ENCODE measurements at places on chromosomes 3 and 15. TPM values are rescaled to one million over a fixed set of nuclear protein-coding genes. Genes with fewer than 3 reads are reported as not detected.
A peak's percentile ranks its signal among the peaks of the same experiment; 100 is the strongest.

GRM7 gene
- polyA plus RNA-seq, result not detected

GRCh38 chr15:83380682-83381081, 66.5 kb upstream of the SH3GL3 start:
- peak; percentile 73 for DNase-seq
- peaks cover 11% of the 10 kb centered on the region for H3K4me1 ChIP-seq
- H3K4me3 ChIP-seq, result no peak overlapping the region

GRCh38 chr15:52805351-52806283, 15.5 kb upstream of the ONECUT1 start:
- peak overlapping the region; percentile 45 for H3K4me3 ChIP-seq
- peaks cover 84% of the 10 kb centered on the region for H3K27me3 ChIP-seq
- no peaks in the 10 kb centered on the region for H3K36me3 ChIP-seq
- H3K27ac ChIP-seq, result no peak overlapping the region
- no peak for DNase-seq
- H3K4me1 ChIP-seq, result peaks cover 30% of the 10 kb centered on the region

DNA sequence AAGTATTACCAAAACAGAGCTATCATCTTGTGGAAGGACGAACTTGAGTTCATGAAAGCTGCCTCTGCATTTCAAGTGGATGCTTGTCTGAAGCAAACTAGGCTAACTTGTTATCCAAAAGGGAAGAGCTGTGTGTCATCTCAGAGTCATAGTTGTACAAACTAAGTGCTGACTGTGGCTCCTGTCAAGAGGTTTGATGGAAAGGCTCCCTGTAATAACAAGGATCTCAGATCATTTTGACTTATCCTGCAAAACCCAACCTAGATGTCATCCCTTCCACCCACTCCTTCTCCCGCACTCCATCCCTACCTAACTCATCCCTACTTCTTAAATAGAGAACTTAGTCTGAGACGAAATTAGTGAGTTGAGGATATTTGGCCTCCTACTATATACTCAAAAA, 110.8 kb downstream of the NR2E3 start:
- no peak overlapping the region for H3K4me3 ChIP-seq
- no peaks in the 10 kb centered on the region for H3K36me3 ChIP-seq
- H3K4me1 ChIP-seq, result no peaks in the 10 kb centered on the region
- H3K27ac ChIP-seq, result no peak overlapping the region
- no peaks in the 10 kb centered on the region for H3K27me3 ChIP-seq

DNA sequence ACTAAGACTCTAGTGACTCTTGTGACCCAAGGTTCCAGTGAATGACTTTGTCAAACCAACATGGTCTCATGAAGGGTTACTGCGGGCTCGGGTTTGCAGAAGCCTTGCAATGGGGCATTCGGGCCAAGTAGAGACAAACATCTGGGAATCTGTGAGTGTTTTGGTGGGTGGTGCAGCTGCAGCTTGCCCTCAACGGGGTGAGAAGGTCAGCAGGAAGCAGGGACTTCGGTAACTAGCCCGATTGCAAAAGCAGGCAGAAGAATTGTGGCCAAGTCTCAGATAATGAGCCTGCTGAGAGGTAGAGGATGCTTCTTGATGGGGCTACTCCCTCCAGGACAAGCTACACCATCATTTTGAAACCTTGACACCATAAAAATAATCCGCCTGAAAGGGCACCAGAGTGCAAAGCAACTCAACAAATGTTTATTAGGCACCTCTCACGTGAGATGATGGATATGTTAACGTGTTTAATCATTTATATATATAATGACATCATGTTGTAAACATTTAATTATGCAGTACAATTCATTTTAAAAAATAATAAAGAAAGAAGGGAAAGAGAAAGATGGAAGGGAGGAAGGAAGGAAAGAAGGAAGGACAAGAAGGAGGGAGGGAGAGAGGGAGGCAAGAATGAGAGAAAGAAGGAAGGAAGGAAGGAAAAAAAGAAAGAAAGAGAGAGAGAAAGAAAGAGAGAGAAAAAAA, 263.9 kb upstream of the IGF1R start:
- H3K4me3 ChIP-seq, result no peak overlapping the region
- H3K4me1 ChIP-seq, result no peaks in the 10 kb centered on the region
- DNase-seq, result no peak
- H3K36me3 ChIP-seq, result no peaks in the 10 kb centered on the region
- H3K27me3 ChIP-seq, result no peaks in the 10 kb centered on the region
- H3K27ac ChIP-seq, result no peak overlapping the region

DNA sequence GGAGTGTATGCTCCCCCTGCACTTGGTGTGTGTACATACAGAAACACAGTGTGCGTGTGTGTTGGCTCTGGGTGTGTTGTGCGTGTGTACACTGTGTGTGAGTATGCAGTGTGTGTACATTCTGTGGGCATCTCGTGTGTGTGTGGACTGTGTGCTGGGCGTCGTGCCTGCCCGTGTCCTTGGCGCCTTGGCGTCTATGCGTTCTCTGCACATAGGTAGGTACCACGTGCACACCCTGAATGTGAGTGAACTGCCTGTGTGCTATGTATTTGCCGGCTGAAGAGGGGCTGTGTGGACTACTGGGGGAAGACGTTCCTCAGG, 481 bp upstream of the ECE2 start:
- peaks cover 56% of the 10 kb centered on the region for H3K27me3 ChIP-seq
- no peak for DNase-seq
- peaks cover 7% of the 10 kb centered on the region for H3K4me1 ChIP-seq

ZNF385D gene
- polyA plus RNA-seq, result 0.38 TPM

- no peak overlapping the region for H3K27ac ChIP-seq
- no peaks in the 10 kb centered on the region for H3K4me1 ChIP-seq
- H3K4me3 ChIP-seq, result no peak overlapping the region
- DNase-seq, result no peak
- H3K27me3 ChIP-seq, result no peaks in the 10 kb centered on the region
- no peaks in the 10 kb centered on the region for H3K36me3 ChIP-seq
Observed at GRCh38 chr3:65628978-65629377, 409.7 kb downstream of the MAGI1 start.

MEIS2 gene
- polyA plus RNA-seq, result 12.4 TPM

Data from stomach (tissue), 19 donors.